ENCODE measurements at places on chromosomes 12 and 14.

- no peak for DNase-seq
Measured at GRCh38 chr12:6284273-6284672, 26.2 kb upstream of the PLEKHG6 start.

GRCh38 chr12:12704593-12705230 is 8.7 kb upstream of the GPR19 start:
- DNase-seq = peak; percentile 58

- no peak for DNase-seq
Measured at GRCh38 chr14:33068040-33068439, 129.4 kb downstream of the NPAS3 start.

DNA sequence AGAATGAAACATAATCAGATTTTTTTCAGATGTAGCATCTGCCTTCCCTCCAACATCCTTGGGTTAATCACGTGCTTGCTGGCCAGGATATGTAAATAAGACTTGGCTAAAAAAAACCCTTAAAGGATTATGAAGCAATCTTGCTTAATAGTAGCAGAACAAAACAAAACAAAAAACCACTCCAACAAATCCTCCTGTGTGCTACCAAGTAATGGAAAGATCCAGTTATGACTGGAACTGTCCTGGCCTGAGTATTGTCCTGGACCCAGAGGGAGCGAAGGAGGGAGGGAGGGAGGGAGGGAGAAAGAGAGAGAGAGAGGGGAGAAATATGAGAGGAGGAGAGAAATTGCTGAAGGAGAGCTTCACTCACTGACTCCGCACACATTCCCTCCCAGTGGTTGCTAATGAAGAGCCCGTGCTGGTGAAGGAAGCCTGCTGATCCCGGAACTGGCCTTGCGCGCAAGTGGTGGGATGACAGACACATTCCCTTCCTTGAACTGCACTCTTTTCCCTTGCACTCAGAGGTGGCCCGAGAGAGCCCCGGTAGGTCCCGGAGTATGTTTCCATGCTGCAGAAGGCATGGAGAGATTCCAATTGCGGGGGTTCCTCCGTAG is 57.2 kb downstream of the HMGA2 start:
- DNase-seq = no peak

DNA sequence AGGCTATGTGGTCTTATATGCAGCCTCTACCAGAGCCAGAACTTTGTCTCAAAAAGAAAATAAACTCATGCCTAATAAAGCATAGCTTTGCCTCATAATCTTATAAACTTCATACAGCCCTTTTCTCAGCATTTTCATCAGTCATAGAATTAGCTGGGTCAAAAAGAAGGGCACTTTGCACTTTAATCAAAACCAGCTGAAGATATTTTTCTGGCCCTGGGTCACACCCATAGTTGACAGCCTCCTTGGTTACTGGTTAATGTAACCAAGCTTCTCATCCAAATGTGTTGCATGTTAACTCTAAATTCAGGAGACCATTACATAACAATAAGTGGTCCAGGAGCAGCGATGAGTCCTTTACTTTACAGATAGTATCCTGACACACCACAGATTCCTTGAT is 558.2 kb downstream of the FLRT2 start:
- DNase-seq = no peak

- no peak for DNase-seq
Measured at GRCh38 chr12:69698769-69699540, at the start of gene BEST3. Gene BEST3, minus strand, starts transcription at chr12:69699303. Its CDS starts 1,505 bp downstream, at chr12:69697798.

GRCh38 chr12:84413656-84414055 is 498.9 kb downstream of the SLC6A15 start:
- DNase-seq = no peak

DNA sequence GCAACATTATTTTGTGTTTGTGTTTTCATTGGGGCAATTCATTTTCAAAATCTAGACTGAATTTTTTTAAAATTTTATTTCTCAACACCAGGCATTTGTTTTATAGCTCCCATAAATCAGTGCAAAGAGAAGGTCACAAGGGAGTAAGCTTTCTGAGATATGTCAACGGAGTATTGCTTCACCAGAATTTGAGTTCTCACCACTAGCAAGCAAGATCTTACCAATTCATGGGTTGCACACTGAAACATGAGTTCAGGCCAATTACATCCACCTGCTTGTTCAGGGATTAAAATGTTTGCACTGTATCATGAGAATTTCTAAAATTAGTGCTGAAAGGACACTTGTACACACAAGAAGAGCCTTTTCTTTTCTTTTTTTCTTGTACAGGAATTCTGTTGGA is 121.9 kb downstream of the CAND1 start:
- DNase-seq = no peak

DNA sequence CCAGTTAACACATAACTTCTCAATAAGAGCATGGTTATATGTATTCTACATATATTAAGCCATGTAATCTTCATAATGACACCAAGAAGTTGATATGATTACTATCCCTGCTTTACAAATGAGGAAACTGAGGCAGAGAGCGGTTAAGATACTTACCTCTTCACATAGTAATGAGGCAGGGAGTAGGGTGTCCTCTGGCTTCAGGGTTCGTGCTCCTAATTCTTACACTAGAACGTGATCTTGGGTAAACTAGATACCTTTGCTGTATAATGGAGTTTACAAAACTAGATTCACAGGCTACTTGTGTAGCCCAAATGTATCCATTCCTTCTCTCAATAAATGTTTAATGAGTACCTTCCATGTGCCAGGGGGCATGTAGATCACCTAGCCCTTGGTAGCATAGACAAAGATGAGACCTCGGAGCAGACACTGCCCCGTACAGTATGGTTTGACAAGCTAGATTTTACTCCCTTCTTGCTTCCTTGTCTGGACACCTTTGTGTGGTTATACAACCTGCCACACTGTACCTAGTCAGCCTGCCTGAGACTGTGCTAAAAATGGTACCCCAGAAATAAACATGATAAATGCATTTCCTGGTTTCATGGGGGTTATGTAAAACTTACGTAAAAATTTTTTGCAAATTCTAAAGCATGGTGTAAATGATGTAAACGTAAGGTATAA is 991.8 kb downstream of the VRK1 start:
- no peak for DNase-seq

- DNase-seq = no peak
Measured at GRCh38 chr14:39876916-39877315, 444.7 kb upstream of the FBXO33 start.

DNA sequence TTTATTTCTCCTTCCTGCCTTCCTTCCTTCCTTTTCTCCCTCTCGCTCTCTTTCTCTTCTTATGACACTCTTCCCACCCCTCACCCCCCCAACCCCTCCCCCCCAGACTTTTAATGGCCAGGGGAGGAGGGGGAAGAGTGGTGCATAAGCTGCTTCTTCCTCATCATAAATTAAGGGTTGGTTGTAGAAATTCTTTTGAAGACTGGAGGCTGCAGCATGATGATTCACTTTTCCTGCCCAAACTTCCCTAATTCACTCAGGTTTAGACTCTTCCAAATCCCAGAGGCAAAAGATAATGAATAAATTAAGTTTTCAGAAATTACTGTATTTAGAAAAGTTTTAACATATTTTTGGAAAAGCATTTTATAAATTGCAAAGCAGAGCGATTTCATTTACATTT is 58.2 kb downstream of the GRIP1 start:
- DNase-seq = no peak

DNA sequence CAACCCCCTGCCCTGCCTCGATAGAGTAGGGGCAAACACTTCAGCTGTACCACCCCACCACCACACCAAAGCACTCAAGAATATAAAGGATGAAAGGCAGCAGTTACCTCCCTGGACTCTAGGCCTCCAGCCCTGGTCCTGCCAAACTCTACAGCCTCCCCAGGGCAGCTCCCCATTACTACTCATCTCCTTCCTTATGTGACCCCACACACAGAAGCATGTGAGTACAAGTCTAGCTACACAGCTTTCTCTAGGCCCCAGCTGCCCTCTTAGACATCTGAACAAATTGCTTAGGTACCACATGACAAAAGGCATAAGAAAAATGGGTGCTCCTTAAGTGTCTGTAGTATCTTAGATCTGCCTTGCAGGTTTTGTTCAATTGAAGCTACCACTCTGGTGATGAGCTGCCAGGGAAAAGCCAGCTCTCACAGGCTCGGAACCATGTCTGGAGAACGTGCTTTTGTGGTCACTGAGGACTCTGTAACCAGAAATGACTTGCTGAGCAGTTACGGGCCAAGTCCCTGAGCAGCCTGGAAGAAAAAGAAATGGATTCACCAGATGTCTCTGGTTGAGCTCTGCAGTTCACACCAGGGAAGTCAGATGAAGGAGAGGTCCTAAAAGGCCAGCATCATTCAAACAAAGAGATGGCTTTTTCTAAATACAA is 32.8 kb downstream of the FMNL3 start:
- no peak for DNase-seq

- DNase-seq = no peak
Measured at GRCh38 chr14:104301731-104302460, 163.5 kb downstream of the KIF26A start.

- DNase-seq = no peak
Measured at GRCh38 chr14:88983755-88984154, 159.3 kb downstream of the TTC8 start.

DNA sequence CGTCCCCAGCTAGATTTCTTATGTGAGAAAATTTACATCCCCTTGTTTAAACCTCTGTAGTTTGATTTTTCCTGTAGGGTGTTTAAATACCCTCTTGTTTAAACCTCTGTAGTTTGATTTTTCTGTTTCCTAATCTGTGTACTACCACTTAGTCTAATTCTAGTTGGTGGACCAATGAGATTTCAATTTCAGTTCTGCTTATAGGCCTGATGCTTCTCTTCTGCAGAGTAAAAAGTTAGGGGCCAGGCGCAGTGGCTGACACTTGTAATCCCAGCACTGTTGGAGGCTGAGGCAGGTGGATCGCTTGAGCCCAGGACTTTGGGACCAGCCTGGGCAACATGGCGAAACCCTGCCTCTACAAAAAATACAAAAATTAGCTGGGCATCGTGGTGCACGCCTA is 11.5 kb downstream of the UBC start:
- no peak for DNase-seq

- DNase-seq = no peak
Measured at GRCh38 chr14:98366429-98366828, 905.6 kb downstream of the BCL11B start.

DNA sequence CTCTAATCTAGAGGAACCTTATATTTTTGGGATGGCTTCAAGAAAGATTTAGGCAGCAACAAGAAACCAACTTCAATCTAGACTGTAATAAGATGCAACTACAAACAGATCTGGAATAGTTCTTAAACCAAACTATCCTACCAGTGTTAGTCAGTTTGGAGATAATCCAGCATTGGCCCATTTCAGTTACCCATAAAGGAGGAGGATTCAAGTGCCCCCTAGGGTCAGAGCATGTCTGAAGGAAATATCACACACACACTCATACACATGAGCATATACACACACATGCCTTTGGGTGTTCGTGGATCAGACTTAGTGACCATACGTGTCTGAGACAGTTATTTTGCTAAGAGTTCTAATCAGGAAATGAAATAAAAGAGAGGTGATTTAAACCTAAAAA is 261.2 kb downstream of the ADAMTS20 start:
- DNase-seq = no peak

- DNase-seq = no peak
Measured at GRCh38 chr12:46855760-46856159, 30.0 kb upstream of the SLC38A4 start.

Measured in right forelimb (tissue), 1 donor.